CD4-positive, CD25-positive, alpha-beta regulatory T cell (primary cell): ENCODE measurements at places on chromosomes 4 and X. TPM values are rescaled to one million over a fixed set of nuclear protein-coding genes. Genes with fewer than 3 reads are reported as not detected.

GRCh38 chr4:77994194-77994721 lies 62.9 kb upstream of the FRAS1 start:
- H3K27me3 ChIP-seq: peaks cover 15% of the 10 kb centered on the region
- DNase-seq: no peak
- H3K27ac ChIP-seq: no peak overlapping the region
- H3K36me3 ChIP-seq: no peaks in the 10 kb centered on the region

DNA sequence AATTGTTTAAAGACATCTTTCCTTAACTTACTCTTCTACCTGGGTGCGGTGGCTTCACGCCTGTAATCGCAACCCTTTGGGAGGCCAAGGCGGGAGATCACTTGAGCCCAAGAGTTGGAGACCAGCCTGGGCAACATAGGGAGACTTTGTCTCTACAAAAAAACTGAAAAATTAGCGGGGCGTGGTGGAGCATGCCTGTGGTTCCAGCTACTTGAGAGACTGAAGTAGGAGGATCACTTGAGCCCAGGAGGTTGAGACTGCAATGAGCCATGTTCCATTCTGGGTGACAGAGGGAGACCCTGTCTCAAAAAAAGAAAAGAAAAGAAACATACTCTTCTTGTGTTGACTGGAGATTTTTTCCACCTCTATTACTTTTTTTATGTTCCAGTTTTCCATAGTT lies 181.9 kb downstream of the RAPGEF2 start:
- no peaks in the 10 kb centered on the region for H3K4me1 ChIP-seq
- H3K27ac ChIP-seq: no peak overlapping the region
- H3K36me3 ChIP-seq: no peaks in the 10 kb centered on the region
- no peak for DNase-seq
- no peak overlapping the region for H3K4me3 ChIP-seq

The LAS1L gene
- total RNA-seq: 39.1 TPM

- no peak for DNase-seq
- H3K27me3 ChIP-seq: no peaks in the 10 kb centered on the region
- no peak overlapping the region for H3K4me3 ChIP-seq
- no peak overlapping the region for H3K27ac ChIP-seq
- H3K36me3 ChIP-seq: no peaks in the 10 kb centered on the region
Measured at GRCh38 chr4:150152766-150153165, 74.5 kb downstream of the DCLK2 start.
